WTC11 (cell line): ENCODE measurements at places on chromosomes 16 and 17. TPM values are rescaled to one million over a fixed set of nuclear protein-coding genes. Genes with fewer than 3 reads are reported as not detected.

The NCOR1 gene
- 107 to 124 TPM (median 116 TPM) in 3 replicates for total RNA-seq

The CA4 gene
- total RNA-seq = 5.4 to 6.7 TPM (median 6.2 TPM) in 3 replicates

The SLC35G6 gene
- total RNA-seq = 0.16 to 0.26 TPM (median 0.18 TPM) in 3 replicates

The TAC4 gene
- not detected in 3 replicates for total RNA-seq

The SLC52A1 gene
- total RNA-seq = 0.78 to 1.1 TPM (median 0.99 TPM) in 3 replicates

The POLR3E gene
- total RNA-seq = 62.2 to 73.5 TPM (median 68.0 TPM) in 3 replicates

The CCL4L2 gene
- 0.32 TPM in 1 of 3 replicates, not detected in the others for total RNA-seq

The NUPR1 gene
- 0.33 to 1.1 TPM (median 0.66 TPM) in 3 replicates for total RNA-seq

DNA sequence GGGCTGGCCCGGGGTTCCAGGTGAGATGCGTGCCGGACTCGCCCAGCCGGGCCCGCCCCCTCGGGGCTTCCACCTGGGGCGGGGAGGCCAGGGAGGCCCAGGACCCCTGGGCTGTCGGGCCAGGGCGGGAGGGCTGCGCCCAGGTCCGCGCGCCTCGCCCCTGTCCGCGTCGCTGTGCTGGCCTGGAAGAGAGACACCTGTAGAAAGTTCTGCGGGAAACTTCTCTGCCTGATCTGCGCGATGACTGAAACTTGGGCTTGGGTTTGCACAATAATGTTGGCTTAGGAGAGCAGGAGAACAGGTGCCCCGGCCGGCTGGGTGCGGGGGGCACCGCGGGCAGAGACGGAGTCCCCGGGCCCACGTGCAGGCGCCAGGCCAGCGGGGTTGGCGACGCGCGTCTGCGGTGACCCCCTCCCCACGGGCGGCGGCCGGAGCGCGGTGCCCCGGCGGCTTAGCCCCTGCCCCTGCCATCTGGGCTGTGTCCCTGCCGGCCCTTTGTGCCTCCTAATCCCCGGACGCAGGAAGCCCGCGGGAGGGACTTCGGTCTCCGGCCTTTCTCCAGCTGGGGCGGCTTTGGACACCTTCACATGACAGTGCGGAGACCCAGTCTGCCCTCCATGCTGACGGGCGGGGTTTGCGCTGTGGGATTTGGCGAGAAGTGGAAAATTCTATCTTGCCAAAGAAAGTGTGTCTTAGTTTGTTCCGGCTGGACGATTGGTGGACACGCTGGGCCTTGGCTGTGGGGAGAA, 483 bp downstream of the LLGL2 start:
- DNase-seq = peak; percentile 62

- DNase-seq = no peak
Observed at GRCh38 chr17:58605986-58606385, 85.9 kb downstream of the TEX14 start.

DNA sequence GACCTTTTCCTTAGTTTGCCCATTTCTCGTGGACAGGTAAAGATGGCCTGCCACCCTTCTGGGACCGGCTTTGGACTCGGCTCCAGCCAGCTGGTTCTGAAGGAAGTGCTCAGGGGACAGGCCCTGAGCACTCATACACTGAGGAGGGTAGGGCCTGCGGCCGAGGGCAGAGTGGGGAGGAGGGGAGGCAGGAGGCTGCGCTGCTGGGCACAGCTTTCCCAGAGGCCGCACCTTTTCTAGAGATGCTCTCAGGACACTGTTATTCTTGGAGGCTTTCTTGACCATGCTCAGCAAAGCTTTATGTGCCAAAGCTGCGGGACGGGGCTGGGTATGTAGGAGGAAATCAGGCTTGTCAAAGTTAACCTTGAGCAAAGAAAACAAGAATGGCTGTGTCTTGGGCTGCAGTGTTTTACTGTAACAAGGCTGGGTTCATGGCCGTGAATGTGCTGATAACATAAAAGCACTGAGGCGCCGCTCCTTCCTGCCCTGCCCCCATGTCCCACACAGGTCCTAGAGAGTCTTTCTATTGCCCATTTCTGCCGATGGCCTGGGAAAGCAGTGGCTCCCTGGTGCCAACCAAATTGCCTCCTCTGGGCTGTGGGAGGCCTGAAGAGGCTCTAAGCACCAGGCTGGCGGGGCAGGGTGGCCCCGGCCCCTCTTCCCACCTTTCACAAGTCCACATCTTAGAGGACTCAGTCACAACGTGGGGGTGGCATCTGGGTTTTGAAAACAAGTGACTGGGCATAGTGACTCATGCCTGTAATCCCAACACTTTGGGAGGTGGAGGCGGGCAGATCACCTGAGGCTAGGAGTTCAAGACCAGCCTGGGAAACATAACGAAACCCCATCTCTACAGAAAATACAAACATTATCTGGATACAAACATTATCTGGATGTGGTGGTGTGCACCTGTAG, 22.3 kb upstream of the TIMP2 start:
- DNase-seq = no peak

- no peak for DNase-seq
Observed at GRCh38 chr17:12814718-12815117, 25.4 kb downstream of the ARHGAP44 start.

GRCh38 chr17:68431661-68432071, 25.6 kb downstream of the WIPI1 start:
- DNase-seq = peak; percentile 42

DNA sequence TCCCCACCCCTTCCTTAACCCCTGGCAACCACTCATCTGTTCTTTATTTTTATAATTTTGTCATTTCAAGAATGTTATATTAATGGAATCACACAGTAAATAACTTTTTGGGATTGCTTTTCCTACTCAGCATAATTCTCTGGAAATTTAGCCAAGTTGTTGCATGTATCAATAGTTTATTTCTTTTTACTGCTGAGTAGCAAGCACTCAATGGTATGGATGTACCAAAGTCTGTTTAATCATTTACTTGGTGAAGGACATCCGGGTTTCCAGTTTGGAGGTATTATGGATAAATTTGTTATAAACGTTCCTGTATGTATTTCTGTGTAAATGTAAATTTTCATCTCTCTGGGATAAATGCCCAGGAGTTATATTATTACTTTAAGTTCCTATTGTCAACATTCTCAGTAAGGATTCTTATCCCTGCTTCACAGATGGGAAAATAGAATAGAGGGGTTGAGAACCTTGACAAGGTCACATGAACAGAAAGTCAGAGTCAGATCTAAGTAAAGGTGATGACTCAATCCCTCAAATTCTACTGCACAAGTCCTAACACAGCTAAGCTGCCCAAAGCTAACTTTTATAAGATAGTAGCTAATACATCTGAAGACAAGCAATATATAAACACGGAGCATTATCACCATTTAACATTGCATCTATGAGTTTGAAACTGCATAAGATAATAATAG, 62.4 kb upstream of the MTMR4 start:
- DNase-seq = no peak

DNA sequence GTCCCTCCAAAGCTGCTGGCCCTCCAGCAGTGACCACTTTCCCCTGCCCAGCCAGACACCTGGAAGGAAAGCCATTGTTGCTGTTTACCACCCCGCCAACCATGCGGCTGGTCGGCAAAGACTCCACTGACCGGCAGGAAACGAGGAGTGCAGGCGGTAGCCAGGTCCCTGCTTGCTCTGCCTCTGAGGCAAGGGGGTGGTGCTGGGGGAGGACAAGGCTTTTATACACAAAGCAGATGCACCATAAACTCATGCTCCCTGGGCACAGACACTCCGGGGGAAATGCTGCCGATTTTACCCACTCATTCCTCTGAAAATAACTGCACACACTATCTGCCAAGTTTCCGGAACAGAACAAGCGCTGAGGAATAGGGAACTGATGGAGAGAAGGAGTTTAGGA, 62.8 kb upstream of the GRIN2A start:
- no peak for DNase-seq

DNA sequence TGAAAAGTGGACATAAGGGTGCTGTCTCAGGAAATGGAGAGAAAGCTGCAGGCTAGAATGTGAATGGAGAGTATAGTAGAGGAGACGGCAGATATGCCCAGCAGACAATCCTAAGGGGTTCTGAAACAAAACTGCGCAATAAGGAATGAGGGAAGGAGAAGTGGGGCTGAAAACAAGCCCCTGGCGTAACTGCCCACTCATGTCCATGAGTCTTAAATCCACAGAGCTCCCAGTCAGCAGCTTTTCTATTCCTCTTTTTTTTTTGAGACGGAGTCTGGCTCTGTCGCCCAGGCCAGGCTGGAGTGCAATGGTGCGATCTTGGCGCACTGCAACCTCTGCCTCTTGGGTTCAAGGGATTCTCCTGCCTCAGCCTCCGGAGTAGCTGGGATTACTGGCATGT, 5.9 kb downstream of the STRADA start:
- no peak for DNase-seq

GRCh38 chr17:64042700-64043485, 22.5 kb upstream of the ICAM2 start:
- DNase-seq = no peak

GRCh38 chr16:67277999-67278772, 1.1 kb upstream of the PLEKHG4 start:
- DNase-seq = no peak

DNA sequence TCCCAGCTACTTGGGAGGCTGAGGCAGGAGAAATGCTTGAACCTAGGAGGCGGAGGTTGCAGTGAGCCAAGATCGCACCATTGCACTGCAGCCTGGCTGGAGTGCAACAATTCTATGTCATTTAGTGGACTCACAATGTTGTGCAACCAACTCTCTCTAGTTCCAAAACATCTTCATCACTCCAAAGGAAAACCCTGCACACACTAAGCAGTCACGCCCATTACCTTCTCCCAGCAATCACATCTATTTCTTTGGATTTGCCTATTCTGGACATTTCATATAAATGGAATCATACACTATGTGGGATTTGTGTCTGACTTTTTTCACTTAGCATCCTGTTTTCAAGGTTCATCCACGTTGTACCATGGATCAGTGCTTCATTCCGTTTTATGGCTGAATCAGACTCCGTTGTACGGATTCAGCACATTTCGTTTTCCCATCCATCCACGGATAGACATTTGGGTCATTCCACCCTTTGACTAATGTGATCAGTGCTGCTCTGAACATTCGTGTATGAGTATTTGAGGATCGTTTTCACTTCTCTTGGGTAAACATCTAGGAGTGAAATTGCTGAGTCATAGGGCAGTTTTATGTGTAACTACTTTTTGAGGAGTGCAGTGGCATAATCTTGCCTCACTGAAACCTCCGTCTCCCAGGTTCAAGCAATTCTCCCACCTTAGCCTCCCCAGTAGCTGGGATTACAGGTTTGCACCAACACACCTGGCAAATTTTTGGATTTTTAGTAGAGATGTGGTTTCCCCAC, 45.4 kb upstream of the EMP2 start:
- no peak for DNase-seq

DNA sequence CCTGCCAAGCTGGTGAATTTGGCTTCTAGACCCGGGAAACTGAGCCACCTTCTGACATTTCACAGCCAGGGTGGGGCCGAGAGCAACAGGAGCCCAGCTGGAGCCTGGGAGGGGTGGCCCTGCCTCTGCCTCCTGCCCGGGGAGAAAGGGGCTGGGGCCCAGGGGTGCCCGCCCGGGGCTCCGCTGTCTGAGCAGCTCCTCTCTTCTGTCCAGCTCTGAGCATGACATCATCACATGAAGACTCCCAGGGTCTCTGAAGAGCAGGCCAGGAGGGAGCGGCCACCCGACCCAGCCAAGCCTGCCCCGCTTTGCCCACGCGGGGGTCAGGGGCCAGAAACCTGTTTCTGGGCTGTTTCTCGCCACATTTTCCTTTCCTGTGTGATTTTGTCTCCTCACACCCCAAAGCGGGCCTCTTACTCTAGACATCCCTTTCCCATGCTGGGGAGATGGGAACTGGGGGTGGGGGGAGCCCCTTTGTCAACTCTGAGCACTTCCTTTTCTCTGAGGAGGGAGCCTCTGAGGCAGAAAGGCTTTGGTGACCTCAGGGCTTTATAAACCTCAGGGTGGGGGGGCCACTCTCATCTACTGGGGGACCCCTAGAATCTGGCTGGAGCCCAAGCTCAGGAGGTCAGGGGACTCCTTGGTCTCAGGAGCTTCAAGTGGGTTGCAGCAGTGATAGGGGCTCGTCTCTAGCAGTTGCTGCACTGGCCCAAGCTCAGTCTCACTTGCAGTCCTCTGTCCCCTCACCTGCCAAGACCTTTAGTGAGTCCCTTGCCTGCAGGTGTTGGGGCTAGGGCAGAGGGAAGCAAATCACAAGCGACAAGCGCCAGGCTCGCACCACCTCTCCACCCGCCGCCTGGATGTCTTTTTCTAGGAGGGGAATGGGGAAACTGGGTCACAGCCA, 7.6 kb downstream of the UBALD2 start:
- DNase-seq = no peak

GRCh38 chr16:66412182-66412581, 14.9 kb upstream of the BEAN1 start:
- DNase-seq = no peak

DNA sequence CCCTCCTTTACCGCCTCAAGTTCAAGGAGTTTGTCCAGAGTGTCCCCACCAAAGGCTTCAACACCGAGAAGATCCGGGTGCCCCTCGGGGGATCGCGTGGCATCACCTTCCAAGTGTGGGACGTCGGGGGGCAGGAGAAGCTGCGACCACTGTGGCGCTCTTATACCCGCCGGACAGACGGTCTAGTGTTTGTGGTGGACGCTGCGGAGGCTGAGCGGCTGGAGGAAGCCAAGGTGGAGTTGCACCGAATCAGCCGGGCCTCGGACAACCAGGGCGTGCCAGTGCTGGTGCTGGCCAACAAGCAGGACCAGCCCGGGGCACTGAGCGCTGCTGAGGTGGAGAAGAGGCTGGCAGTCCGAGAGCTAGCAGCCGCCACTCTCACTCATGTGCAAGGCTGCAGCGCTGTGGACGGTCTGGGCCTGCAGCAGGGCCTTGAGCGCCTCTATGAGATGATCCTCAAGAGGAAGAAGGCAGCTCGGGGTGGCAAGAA, 1.1 kb downstream of the ARL4D start:
- no peak for DNase-seq

GRCh38 chr17:4080686-4081085, 62.1 kb downstream of the ZZEF1 start:
- no peak for DNase-seq

DNA sequence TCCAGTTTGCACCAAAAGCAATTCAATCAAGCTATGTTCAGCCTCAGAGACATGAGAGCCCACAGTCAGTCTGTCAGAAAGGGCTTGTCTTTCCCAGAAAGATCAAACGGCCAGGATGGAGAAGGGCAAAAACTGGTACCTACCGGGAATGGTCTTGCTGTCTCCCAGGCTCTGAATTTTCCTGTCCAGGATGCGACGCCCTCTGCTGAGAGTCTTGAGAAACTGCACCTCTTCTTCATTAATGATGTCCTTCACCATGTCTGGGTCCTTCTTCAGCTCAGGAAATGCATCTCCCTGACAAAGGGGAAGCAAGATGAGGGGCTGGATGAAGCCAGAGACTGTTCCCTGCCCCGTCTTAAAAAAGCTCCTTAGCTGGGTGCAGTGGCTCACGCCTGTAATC, 15.8 kb upstream of the EXOSC6 start:
- peak; percentile 61 for DNase-seq
